Foreskin keratinocyte (primary cell): ENCODE measurements at places on chromosomes 3 and 15. TPM values are rescaled to one million over a fixed set of nuclear protein-coding genes. Genes with fewer than 3 reads are reported as not detected.
A peak's percentile ranks its signal among the peaks of the same experiment; 100 is the strongest.

GRCh38 chr15:92664178-92664900 is 8.8 kb upstream of the FAM174B start:
- no peak for DNase-seq

GRCh38 chr3:66138336-66139313 is 82.2 kb upstream of the SLC25A26 start:
- DNase-seq: peak; percentile 46

DNA sequence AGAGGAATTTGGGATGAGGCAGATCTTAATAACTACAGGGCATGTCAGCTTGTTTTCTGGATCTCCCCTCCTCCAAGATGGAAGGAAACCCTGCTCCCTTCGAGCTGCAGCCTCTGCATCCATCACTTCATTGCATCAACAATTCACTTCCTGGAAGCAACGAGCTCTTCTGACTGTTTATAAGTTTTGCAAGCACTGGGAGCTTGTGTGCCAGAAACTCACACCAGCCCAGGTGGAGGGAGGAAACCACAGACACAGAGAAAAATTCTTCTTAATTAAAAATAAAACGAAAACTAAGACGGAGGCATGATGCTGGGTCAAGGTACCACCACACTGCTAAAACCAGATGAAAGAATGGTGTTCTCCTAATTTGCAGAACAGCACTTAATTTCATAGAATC is 10.6 kb downstream of the LRIG1 start:
- no peak for DNase-seq

GRCh38 chr3:127485396-127486170 is 105.0 kb downstream of the TPRA1 start:
- DNase-seq: no peak

- peak; percentile 97 for DNase-seq
Observed at GRCh38 chr3:197516517-197516889, 39.3 kb downstream of the BDH1 start.

MRAS gene
- 2.9 and 6.3 TPM in 2 replicates for total RNA-seq

FETUB gene
- 0.07 TPM in 1 of 2 replicates, not detected in the other for total RNA-seq

GRCh38 chr3:158820521-158820920 is 18.7 kb downstream of the MFSD1 start:
- no peak for DNase-seq

GRCh38 chr3:94156626-94157025 is 93.8 kb downstream of the NSUN3 start:
- no peak for DNase-seq

DNA sequence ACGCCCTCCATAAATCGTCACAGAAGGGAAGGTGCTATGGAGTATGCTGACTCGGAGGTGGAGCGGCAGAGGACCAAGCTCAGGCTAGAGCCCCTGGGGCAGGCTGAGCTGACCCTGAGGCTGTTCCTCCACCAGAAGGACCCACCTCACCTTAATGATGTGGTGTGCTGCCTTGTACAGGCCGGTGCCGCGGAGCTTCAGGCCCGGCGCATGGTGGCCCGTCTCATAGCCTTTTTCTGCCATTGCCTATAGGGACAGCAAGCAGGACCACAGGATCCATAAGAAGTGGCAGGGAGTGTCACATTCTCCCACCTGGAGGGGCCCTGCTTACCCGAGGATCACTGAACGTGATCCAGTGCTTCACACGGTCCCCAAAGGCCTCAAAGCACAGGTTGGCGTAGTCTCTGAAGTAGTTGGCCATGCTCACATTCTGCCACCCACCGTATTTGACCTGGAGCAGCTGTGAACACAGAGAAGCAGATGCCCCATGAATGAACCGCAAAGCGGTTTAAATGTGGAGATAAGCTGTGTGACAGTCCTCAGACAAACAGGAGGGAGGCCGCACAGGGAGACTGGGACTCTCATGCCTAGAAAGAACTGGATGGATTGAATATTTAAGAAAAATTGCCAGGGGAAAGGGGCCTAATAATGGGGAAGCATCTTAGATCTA is 4.8 kb downstream of the LCTL start:
- no peak for DNase-seq

- no peak for DNase-seq
Observed at GRCh38 chr15:34754171-34754601, 612 bp downstream of the GJD2 start.

DNA sequence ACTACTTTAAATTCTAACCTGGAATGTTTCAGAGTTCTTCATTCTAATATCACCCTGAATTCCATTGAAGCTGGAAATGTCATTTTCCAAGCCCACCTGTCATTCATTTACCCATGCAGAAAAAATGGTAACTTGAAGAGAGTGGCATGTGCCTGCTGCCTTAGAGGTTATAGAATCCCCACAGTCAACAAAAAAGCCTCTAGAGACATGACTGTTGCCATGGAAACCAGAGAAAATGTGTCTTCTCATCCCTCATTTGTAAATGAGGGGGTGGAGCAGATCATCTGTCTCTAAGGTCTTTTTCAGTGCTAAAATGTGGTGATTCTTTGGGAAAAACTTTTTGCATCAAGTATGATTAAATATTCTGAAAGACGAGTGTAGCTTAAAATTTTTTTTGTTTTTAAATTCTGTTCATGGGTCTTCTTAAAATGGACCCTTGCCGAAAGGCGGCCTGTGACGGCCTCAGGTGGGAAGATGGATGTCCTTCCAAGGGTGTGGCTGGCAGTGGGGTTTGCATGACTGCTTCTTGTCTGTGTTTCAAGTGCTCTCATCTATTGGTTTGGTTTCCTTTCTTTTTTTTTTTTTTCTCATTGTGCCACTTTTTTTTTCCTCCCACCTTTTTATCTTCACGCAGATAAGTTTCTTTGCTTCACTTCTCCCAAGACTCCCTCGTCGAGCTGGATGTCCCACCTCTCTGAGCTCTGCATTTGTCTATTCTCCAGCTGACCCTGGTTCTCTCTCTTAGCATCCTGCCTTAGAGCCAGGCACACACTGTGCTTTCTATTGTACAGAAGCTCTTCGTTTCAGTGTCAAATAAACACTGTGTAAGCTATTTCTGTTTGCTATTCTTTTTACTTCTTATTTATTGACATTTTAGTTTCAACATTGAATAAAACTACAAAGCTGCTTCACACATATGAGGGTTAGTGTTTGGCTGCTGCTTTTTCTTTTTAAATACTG is 23.0 kb downstream of the TPM1 start:
- DNase-seq: no peak

DNA sequence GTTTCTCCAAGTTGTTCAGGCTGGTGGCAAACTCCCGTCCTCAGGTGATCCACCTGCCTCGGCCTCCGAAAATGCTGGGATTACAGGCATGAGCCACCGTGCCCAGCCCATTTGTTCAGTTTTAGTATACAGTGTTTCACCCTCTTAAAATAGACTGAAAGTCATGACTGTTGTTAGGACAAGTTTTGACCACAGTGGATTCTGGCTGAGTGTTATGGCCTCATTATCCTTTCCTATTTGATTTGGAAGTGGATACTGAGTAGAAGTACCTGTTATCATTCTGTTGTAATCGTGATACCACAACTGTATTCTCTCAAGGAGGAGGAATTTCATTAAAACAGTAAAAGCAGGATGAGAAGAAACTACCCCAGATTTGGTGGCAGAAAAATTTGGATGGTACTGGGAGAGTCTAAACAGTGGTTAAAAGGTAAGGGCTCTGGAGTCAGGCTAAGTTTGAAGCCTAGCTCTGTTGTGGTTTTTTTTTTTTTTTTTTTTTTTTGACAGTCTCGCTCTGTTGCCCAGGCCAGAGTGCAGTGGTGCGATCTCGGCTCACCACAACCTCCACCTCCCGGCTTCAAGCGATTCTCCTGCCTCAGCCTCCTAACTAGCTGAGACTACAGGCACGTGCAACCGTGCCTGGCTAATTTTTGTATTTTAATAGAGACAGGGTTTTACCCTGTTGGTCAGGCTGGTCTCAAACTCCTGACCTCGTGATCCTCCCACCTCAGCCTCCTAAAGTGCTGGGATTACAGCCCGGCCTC is 2.6 kb downstream of the MAP2K1 start:
- DNase-seq: no peak

DNA sequence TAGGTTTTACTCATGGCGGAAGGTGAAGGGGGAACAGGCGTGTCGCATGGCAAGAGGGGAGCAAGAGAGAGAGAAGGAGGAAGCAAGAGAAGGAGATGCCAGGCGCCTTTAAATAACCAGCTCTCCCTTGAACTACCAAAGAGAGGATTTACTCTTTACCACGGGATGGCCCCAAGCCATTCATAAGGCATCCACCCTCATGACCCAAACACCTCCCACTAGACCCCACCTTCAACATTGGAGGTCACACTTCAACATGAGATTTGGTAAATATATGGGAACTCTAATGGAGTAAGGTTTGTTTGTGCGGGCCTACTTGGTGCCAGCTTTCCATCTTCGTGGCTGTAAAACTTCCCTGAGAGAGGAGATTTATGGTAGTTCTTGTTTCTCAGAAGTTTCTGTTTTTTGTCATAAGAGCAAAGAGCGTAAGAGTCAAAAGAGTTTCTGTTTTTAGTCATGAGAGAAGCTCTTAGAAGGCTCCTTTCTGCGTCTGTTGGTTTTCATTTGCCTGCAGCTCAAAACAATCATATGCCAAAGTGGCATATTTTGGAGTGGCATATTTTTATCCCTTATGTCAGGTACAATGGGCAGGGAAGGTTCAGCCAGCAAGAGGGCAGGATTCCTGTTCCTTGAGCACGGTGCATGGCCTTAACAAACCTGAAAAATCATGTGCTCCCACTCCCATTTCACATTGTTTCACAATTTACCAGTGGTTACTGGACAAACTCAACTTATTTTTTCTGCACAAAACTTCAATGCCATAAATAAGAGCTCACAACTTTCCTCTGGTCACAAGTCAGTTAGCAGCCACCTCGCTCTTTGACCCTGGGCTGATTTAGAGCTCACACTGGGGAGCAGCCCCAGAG is 12.5 kb downstream of the PML start:
- DNase-seq: no peak

DNA sequence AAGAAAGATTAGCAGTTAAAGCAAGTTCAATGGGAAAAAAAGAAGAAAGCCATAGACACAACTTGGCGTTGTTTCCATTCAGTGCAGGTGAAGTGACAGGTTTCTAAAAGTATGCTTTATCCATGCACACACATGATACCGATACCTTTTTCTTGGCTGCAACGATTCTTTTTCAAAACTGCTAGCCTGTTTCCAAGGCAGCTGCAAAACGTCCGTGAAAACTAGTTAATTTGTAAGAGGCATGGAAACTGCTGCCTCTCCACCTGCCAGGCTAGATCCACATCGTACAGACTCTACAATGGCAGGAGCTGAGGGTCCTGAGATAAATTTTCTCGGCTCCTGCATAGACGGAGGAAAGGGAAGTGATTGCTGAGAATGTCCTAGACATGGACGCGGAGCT is 128.9 kb upstream of the ICE2 start:
- DNase-seq: no peak

- DNase-seq: no peak
Observed at GRCh38 chr15:63456258-63456657, 48.1 kb upstream of the USP3 start.

DNA sequence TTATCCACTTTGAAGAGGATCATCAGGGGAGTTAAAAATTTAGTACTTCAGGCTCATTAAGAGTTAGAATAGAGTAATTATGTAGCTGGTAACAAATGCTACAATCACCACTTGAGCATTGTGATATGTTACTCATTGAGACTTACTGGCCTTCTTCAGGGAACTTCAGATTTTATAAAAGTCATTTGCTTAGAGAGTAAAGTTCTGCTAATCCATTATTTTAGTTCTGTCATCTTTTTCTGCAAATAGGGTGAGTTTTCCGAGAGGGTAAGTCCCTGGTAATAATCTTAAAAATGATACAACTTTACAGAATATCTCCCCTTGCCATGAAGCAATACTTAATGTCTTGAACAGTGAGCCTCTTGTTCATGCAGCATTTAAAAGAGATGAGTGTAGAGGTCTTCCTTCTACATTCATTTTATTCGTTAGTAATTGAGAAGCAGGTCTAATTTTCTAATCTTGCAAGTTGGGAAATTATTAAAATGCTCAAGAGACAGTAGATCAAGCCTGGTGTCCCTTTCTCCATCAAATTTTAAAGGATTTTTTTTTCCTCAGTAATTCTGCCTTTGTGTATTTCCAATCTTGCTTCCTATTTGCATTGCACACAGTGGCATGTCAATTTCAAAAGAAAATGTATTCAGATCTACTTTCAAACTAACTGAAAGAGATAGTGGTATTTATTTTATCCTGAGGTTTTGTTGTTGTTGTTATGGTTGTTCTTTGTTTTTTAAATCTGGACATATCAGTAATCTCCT is 52.6 kb downstream of the MBNL1 start:
- DNase-seq: no peak

DNA sequence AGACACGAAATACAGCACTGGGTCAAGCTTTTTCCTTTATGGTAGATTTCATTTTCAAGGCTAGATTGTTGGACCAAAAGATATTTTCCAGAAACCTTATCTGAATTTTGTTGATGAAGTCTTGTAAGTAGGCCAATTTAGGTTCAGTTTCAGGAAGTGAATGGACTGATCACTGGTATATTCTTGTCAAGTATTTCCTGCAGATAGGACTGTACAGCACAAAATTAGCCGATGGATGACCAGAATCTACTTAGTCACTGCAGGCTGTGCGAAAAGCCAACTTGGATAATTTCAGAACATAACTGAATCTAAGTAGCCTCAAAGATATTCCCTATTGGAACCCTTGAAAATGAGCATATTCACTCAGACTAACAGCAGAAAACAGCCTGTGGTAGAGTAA is 206.5 kb downstream of the NR1D2 start:
- DNase-seq: no peak

GRCh38 chr3:63954182-63954581 is 42.0 kb upstream of the SCAANT1 start:
- peak; percentile 89 for DNase-seq

DNA sequence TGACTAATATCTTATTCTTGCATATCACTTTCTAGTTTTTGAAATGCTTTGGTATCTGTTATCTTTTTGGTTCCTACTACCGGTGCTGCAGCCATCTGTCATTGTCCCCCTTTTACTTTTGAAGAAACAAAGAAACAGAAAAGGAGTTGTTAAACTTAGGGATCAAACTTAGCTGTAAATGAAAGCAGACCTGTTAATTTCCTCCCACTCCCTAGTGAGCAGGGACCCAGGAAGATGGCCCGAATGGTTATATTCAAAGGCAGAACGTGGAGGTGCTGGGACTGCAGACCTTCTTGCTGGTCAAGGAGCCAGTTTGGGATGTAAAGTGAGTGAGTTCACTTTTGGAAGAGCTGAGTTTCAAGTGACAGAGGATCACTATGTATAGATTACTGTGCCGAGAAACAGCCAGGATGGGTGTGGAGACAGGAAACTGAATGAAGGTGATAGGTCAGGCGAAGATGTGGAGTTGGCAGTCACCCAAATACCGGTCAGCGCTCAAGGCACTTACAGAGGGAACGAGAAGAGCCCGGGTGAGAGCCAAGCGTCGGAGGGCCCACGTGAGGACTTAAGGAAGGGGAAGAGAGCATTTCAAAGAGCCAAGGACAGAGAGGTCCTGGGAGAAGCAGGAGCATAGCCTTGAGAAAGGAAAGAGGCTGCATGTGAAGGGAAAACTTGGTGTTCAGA is 20.1 kb downstream of the KBTBD8 start:
- DNase-seq: peak; percentile 55

GRCh38 chr15:49656734-49657133 is 35.9 kb downstream of the DTWD1 start:
- DNase-seq: no peak

DNA sequence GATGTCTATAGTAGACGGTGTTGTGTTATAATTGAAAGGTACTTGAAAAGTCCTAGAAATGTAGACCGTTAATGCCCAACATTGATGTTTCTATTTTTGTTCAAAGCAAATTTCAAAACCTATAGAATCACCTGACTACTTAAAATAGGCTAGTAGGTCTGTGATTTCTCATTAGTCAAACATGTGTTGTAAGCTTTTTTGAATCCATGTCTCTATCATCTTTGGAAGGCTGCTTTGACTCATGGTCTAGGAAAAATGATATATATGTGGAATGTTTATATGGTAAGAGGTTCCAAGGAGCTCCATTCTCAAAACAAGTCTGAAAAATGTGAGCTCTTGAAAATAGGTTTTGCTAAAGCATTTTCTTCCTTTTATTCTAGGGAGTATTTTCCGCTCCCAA is 375.3 kb downstream of the LPP start:
- DNase-seq: no peak
